ENCODE measurements at places on chromosomes 3 and 15.
A peak's percentile ranks its signal among the peaks of the same experiment; 100 is the strongest.

GRCh38 chr15:47870956-47871625, 153.8 kb downstream of the SEMA6D start:
- ATAC-seq: no peak

DNA sequence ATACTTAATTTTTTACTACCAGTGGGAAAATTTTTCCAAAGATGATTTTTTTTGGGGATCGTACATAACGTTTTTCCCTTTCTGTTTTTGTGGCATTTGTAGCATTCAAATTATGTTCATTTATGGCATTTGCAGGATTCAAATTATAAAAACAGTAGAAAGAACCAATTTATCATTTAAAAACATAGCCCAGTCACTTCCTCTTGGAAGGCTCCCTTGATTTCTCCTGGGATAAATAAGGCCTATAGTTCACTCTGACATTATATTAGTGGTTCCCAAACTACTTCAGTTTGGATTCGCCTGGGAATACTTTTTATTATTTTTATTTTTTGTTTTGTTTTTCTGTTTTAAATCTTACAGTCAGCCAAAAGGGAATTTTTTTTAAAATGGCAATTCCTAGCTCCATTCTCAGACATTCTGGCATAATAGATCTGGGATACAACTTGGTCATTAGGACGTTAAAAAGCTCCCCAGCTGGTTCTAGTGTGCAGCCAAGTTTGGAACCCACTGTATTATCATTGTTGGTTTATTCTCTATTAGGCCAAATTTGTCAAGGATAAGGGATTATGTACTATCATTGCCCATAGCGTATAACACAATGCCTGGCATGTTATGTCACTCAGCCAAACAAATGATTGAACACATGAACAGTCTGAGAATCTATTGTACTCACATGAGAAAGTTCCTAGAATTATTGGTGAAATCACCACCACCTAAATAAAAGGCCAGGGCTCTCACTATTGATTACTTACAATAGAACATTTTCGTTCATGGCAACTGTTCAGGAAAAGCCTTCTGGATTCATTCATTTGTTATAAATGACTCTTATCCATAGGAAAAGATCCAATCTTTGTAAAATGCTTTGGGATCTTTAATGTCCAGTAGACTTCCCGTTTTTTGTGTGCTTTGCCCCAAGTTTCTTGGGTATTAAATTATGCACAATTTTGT, 28.9 kb downstream of the RARB start:
- no peak for ATAC-seq

GRCh38 chr3:50324351-50325112, 2.0 kb upstream of the HYAL2 start:
- ATAC-seq: peak; percentile 6

- ATAC-seq: peak; percentile 44
Observed at GRCh38 chr3:112973325-112974177, 1.4 kb downstream of the CD200R1 start.

DNA sequence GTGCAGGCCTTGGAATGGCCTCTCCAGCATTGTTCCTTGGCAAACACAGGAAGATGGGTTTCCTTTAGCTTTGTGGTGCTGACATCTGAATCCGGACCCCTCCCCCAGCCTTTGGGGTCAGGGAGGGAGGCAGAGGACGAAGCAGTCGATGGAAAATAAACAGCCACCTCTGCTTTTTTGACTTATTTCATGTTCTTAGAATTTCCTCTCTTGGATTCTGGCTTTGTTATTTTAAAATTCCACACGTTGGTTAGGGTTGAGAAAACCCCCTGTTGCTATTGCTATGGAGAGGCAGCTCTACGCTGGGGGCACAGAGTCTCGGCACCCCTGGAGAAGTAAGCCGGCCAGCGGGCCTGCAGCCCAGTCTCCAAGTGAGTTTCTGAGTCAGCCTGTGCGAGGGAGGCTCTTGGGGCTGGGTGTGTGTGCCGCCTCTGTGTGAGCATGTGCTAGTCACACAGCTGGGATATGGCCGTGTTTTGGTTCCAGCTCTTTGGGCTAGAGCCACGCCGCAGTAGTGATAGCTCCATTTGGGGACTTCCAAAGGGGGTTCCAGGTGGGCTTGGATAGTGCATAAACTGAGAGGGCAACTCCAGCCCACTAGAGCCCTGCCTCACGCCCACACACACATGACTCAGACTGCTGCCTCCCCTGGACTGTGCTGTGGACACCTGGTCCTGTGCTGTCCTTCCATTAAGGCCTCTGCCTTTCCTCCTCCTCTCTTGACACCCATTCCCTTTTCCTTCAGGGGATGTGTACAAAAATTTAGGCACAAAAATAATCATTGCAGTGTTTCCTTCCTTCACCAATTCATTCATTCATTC, 58.8 kb downstream of the AMOTL2 start:
- peak; percentile 46 for ATAC-seq

DNA sequence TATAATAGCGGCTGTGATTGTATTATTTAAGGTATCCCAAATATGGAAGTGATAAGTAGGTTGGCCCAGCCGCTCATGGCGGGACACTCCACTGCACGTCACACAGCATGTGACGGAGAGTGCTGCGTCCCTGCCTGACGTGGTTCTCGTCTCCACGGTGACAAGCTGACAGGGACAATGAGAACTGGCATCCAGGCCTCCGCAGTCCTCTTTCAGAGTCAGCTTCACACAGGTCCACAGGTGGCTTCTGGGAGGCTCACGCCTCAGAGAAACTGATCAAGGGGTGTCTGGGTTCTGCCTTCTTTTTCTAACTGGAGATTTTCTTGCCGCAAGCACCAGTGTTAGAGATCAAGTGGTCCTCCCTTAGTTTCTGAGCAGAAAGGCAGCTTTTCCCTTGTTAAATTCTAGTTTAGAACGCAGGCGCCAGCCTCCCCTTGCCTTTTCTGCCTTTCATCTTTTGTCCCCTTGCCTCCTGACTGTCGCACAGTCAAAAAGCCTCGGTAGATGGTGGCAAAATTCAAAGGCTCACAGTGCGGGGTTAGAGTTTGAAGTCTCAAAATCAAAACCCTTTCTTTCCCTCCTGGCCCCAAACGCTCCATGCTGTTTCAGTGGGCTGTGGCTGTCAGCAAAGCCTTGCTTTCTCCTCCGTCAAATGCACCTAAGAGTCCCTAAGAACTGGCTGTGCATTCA, 120.9 kb downstream of the ATP10A start:
- ATAC-seq: no peak

DNA sequence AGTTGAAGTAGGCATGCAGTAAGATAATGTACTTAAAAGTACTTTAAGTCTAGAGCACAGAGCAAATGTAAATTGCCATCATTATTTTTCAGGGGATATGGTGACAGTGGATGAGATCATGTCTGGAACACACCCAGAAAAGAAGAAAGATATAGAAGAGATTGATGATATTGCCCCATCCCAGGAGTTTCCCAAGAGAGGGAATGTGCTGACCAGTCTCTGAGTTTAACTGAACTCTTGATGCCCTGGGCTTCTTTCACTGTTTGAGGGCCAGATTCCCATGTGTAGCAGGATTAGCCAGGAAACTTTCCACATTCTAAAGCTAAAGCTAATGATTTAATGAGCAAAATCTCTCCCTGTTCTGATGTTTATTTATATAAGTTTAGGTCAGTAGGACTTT, 366.8 kb upstream of the UMPS start:
- ATAC-seq: no peak

- no peak for ATAC-seq
Observed at GRCh38 chr15:77384086-77384485, 35.8 kb downstream of the PEAK1 start.
